ENCODE measurements at places on chromosomes 13 and 19.

- DNase-seq: peak; percentile 87
Observed at GRCh38 chr19:31066385-31066784, 282.9 kb downstream of the TSHZ3 start.

DNA sequence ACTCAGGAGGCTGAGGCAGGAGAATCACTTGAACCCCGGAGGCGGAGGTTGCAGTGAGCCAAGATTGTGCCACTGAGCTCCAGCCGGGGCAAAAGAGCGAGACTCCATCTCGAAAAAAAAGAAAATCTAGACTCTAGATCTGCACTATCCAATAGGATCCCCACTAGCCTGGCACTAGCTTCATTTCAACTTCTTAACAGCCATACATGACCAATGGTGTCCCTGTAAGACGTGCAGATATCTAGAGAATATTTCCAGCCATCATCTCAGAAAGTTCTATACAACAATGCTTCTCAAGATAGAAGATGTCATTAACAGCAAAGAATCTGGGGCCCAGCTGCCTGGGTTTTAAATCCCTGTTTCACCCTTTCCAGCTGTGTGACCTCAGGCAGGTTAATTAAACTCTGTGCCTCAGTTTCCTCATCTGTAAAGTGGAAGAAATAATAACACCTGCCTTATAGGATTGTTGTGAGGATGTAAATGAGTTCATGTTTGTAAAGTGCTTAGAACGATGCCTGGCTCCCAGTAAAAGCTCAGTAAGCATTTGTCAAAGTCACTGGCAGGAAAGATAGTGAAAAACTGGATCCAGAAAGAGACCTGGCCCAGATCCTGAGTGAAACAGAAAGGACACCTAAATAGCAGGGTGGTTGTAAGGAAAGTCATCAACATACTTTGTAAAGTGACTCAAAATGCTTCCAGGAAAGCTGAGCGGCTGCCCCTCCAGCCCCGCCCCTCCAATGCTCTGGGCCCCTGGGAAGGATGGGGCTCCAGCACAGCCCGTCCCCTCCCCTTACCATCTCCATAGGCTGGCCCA lies 13.5 kb downstream of the WIZ start:
- DNase-seq: no peak

GRCh38 chr19:53903055-53903680 lies 5.9 kb upstream of the CACNG7 start:
- DNase-seq: no peak

DNA sequence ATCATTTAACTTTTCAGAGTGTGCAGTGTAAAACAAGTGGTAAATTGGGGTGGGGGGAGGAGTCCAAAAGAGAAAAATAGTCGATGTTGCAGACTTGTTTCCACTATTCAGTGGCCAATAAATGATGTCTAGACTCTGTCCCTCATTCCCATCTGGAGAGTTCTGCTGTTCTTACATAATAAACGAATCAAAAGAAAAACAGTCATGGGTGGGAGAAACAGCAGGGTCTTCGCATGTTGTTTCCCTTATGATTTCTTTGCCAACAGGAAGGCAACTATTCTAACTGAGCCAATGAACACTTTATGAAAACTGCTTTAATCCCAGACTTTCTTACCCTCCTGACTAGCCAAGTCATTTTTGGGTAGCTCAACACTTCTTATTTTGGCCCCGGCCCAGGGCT lies 615.5 kb downstream of the FGF9 start:
- no peak for DNase-seq

DNA sequence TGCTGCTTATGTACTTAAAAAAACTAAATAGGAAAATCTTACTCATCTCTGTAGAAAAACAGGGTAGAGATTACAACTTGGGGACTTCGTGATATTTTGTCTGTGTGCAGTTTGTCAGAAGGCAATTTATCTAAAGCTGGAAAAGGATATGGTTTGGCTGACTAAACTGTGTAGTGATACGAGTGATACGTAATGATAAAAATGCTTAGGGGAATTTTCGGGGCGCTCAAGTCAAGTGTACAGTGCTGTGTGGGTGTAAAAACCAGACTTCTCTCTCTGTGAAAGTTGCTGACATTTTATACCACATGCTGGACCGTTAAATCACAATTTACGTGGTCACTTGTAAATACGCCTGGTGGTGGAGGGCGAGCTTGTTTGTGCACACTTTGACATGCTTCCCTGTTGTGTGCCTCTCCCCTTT lies 221.7 kb downstream of the KCNRG start:
- no peak for DNase-seq

DNA sequence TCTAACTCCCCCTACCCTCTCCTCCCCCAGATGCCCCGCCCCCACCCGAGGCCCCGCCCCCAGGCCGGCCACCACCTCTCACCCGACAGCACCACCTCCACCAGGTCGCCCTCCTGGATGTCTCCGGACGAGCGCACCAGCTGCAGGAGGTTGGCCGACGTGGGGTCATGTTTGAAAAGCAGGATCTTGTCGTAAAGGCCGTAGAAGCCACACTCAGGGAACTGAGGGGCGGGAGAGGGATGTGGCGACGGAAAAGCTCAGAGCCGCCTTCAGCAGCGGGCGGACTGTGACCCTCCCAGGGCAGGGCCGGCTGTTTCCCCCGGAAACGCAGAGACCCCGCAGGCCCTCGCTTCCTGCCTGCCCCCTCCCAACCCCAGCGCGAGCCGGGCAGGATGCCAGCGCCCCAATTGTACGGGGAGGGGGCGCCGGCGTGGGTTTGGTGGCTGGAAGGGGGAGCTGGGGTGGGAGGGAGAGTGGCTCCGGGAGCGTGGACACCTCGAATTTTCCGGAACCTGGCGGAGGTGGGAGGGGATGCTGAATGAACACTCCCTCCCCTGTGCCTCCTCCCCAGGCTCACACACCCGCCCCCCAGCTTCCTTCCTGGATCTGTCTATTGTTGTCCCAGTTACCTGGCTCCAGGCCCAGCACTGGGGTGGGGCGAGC lies 3.0 kb downstream of the PRKD2 start:
- DNase-seq: peak; percentile 81

DNA sequence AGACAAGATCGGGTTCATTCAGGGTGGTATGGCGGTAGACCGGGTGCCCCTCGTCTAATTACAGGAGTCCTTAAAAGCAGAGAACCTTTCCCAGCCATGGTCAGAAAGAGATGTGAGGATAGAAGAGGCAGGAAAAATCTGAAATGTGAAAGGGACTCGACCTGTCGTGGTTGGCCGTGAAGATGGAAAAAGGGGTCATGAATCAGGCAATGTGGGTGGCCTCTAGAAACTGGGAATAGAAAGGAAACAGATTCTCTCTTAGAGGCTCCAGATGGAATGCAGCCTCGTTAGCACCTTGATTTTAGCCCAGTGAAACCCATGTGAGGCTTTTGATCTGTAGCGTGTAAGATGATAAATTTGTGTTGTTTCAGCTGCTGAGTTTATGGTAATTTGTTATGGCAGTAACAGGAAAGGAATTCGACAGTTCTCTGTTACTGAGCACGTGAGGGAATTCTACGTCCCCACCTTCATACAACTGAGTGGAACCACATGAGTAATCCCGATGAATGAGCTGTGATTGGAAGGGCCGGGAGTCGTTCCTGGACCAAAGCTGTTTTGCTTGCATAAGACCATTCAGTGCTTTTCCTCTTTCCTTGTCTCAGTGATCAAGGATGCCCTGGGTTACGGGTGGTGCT lies 11.0 kb upstream of the CA11 start:
- peak; percentile 75 for DNase-seq

DNA sequence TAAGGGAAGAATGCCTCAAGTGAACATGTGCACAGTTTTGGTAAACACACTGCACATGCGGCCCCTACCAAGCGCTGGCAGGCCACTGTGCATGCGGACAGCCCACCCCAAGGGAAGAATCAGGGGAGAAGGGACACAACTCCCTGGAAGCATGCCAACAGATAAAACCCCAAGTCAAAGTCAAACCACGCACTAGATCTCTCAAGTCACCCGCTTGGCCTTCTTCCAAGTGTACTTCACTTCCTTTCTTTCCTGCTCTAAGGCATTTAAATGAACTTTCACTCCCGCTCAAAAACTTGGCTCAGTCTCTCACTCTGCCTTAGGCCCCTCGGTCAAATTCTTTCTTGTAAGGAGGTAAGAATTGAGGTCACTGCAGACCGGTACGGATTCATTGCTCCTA lies 4.6 kb upstream of the RFXAP start:
- DNase-seq: no peak

- no peak for DNase-seq
Observed at GRCh38 chr19:31372246-31372781, 23.1 kb upstream of the TSHZ3 start.

GRCh38 chr13:105908586-105908985 lies 626.9 kb downstream of the EFNB2 start:
- DNase-seq: peak; percentile 77

DNA sequence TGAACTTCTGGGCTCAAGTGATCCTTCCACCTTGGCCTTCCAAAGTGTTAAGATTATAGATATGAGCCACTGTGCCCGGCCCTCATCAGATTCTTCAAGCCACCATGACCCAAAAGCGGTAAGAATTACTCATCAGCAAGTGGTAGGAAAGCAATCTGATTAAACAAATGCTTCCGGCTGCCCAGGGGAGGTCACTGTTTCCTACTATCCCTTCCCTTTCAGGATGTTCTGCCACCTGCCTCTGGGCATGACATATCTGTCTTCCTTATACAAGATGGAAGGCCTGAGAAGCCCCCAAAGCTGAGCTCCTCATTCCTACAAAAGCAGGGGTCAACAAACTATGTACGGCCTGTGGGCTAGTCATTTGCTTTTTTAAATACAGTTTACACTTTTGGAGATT lies 7.0 kb downstream of the ABHD8 start:
- DNase-seq: peak; percentile 74

DNA sequence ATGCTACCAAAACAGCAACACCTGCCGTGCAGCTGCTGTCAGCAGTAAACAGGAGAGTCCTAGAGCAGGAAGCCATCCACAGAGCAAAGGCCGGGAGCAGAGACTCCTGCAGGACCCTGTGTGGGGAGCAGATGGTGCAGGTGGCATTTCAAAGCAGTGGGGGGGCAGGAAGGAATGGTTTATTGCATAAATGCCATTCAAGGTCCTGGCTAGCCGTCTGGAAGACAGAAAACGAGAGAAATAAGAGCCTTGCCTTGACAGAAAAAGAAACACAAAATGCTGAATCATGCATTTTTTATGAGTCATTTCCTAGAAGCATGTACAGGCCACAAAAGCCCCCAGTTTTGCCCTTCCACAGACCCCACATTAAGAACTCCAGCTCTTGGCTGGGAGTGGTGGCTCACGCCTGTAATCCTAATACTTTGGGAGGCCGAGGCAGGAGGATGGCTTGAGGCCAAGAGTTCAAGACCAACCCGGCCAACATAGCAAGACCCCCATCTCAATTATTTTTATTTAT lies 5.4 kb downstream of the RSPH6A start:
- peak; percentile 94 for DNase-seq

DNA sequence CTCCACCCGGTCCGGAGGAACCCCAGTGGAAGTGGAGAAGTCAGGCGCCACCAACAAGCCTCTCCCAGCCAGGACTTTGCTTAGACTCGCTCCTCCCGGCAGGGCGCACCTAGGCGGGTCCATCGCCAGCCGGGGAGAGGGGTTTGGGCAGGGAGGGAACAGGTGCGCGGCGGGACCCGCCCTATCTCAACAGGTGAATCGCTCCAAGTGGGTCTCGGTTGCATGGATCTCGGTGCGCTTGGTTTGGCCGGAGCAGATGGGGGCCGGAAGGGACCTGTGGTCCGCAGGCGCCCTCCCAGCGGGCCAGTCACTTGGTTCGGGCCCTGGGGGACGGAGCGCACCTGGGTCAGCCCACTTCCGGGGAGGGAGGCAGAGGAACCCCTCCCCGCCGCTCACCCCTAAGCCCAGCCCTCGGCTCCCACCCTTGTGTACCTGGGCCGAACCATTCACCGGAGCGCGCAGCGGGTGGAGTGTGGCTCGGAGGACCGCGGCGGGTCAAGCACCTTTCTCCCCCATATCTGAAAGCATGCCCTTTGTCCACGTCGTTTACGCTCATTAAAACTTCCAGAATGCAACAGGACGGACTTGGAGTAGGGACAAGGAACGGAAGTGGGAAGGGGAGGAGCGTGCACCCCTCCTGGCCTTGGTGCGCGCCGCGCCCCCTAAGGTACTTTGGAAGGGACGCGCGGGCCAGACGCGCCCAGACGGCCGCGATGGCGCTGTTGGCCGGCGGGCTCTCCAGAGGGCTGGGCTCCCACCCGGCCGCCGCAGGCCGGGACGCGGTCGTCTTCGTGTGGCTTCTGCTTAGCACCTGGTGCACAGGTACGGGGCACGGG lies at the start of gene LSR:
TSS of gene LSR (plus strand) at position 693 of the 836 bp plus-strand sequence. CDS start at position 714, 21 bp downstream.
- DNase-seq: no peak

GRCh38 chr19:16064209-16064889 lies 11.9 kb upstream of the TPM4 start:
- DNase-seq: no peak

DNA sequence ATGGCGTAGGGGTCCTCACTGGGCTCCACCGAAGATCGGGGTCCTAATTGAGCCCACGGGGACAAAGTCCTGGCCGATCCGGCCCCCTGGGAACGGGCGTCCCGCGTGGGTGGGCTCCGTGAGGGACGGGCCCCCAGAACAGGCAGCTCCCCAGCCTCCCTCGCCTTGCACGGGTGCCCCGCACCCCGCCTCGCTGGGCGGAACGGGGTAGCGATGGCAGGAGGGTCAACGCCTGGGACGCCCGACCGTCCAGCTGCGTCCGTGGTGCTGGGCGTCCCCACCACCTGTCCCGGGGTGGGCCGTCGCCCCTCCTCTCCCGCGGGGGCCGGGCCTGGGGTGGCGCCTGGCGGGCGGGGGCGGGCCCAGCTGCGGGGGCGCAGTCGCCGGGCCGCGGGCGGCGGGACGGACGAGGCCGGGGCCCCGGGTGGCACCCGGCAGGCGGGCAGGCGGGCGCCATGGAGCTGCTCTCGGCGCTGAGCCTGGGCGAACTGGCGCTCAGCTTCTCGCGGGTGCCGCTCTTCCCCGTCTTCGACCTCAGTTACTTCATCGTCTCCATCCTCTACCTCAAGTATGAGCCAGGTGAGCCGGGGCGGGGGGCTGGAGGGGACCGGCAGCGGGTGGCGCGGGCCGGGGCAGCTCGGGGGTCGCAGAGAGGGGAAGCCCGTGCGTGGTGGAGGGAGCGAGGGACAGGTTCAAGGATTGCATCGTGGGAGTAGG lies at the start of gene TMEM38A:
TSS of gene TMEM38A (plus strand) at position 377 of the 717 bp plus-strand sequence. CDS start at position 456, 79 bp downstream.
- no peak for DNase-seq

DNA sequence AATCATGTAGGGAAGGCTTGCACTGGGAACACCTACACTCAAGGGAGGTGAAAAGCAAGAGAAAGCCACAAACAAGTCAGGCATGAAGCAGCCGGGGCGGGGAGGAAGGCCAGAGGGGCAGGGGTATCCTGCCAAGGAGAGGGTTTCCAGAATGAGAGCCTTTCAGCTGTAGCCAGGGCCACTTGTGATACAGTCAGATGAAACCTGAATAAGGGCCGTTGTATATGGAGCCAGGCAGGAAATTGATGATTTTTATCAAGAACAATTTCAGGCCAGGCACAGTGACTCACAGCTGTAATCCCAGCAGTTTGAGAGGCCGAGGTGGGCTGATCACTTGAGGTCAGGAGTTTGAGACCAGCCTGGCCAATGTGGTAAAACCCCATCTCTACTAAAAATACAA lies 4.4 kb downstream of the TRPM4 start:
- DNase-seq: peak; percentile 84

All from HT1080 (cell line).